ENCODE measurements at places on chromosomes 13 and 19.
A peak's percentile ranks its signal among the peaks of the same experiment; 100 is the strongest.

- no peak for DNase-seq
Observed at GRCh38 chr13:109809216-109809932, 23.0 kb upstream of the IRS2 start.

DNA sequence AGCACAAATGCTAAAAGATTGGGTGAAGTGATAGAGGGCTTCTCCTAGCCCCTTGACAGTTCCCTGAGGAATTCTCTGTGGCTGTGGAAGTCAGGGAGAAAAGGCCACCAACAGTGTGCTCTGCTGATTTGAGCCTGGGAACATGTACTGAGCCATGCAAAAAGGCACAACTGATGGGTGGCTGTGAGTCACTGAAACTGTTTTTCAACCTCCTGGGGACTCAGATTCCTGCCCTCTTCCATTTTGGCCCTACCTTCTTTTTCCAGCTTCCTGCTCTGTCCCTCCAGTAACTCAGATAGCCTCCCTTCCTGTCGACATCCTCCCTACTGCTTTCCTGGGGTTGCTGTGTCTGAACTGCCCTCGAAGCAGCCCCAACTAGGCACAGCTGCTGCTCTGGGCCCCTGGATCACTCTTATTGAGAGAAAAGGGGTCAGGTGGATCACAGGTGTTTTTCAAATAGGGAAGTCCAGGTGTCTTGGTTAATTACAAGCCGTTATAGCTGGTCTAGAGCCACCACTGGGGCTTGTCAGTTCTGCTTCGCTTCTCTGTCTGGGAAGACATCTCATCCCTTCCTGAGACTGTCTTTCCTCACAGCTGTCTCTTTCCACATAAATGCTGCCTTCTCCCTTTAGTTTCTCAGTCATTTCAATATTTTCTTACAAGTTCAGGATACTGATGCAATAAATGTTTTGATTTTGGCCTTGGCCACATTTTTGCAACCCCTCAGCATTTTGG, 13.7 kb downstream of the FAM124A start:
- DNase-seq = no peak

DNA sequence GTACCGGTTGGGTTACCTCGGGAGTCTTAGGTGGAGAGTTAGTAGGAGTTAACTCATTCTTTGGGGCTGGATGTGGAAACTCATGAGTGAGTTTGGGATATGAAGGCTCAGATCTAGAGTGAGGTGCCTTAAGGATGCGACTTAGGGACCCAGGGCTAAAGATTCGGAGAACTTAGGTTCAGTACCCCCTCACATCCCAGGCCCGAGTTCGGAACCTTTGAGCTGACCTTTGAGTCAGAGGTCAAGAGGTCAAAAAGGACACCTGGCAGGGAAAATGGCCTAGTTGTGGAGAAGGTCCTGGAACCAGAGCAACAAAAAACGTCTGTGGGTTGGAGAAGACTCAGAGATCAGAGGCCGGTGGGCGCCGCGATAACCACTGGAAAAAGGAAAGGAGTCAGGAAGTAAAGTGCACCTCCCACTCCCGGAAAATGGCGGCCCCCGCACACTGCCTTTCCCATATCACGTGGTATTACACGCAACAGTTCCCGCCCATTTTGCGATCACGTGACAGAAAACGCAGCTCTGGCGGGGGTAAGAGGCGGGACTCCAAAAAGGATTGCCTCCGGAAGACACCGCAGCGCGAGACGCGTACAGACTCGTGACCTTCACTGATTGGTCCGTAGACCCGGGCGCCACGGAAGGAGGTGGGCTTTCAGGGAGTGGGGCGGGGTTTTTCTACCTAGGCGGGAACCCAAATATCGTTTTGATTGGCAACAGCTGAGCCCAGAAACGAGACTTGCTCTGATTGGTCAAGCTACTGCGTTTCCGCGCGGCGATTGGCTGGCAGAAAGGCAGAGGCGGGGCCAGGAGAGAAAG, at the start of gene ACTMAP:
TSS of gene ACTMAP (minus strand) at position 420 of the 816 bp plus-strand sequence. CDS start 674 bp downstream, outside the sequence.
- DNase-seq = peak; percentile 100

DNA sequence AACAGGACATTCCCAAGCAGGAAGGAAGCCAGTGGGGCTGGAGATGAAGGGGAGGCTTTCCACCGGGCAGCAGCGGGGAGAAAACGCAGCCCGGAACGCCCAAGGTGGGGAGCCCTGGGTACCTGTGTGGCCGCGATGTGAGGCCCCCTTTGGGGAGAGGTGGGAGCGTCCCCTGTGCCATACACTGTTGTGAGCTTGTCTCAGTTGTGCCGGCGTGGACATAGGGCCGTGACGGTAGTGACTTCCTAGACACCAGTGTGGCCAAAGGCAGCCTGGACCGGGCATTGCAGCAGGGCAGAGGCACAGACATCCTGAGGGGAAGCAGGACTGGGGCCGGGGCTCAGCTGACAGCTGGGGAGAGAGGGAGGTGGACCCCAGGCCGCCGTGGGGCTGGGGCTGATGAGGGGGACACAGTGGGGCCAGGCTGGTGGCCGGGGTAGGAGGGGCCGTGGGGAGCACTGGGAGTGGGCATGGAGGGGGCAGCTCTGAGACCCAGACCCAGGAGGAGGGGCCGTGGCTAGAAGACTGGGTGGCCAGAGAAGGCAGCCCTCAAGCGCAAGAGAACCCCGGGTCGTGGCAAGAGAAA, 38.5 kb upstream of the TFDP1 start:
- no peak for DNase-seq

DNA sequence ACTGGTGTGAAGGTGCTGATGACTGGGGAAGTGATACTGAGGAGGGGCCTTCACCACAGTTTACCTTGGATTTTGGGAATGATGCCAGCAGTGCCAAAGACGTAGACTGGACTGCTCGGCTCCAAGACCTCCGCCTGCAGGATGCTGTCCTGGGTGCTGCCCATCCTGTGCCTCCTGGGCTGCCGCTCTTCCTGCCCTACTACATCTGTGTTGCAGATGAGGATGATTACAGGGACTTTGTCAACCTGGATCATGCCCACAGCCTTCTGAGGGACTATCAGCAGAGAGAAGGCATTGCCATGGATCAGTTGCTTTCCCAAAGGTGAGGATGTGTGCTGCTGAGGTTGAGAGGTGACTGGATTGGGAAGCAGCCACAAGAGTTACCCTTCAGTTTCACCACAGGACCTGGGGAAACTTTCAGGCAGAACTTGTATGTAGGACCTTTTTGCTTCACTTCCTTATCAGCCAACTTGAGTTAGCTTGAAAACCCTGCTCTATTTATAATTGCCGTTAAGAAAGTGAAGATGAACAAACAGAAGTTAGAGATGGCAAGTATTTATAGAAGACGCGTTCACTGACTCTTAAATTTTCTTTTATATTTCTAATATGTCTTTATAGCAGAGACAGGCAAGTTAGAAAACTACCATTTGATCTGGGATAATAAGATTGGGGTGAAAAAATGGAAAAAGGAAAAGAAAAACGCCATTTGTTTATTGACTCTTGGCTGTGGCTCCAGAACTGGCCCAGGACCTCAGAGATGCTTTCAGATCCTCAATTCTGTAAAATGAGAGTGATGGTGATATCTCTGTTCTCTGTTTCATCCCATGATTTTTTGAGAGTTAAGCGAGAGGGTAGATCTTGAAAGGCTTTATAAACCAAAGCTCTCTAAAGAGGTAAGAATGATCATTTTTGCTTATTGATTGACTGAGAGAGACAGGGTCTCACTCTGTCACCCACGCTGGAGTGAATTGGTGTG, 5.3 kb downstream of the PDCD2L start:
- no peak for DNase-seq

DNA sequence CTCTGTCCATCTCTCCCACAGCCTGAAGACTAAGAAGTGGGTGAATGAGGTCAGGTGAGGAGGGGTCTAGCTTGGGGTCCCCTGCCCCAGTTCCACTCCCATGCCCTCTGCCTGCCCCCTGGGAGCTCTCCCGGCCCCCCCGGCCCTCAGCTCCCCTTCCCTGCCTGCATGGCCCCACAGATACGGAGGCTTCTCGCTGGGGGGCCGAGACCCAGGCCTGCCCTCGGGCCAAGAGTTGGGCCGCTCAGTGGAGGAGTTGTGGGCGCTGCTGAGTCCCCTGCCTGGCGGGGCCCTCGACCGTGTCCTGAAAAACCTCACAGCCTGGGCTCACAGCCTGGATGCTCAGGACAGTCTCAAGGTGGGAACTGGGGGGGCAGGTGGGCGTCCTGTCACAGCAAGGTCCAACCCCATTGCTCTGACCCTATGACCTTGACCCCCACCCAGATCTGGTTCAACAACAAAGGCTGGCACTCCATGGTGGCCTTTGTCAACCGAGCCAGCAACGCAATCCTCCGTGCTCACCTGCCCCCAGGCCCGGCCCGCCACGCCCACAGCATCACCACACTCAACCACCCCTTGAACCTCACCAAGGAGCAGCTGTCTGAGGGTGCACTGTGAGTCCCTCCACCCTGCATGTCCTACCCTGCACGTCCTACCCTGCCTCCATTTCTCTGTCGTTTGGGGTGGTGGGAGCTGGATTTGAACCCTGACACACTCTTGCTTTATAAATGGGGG, 10.9 kb upstream of the ARHGAP45 start:
- DNase-seq = no peak

DNA sequence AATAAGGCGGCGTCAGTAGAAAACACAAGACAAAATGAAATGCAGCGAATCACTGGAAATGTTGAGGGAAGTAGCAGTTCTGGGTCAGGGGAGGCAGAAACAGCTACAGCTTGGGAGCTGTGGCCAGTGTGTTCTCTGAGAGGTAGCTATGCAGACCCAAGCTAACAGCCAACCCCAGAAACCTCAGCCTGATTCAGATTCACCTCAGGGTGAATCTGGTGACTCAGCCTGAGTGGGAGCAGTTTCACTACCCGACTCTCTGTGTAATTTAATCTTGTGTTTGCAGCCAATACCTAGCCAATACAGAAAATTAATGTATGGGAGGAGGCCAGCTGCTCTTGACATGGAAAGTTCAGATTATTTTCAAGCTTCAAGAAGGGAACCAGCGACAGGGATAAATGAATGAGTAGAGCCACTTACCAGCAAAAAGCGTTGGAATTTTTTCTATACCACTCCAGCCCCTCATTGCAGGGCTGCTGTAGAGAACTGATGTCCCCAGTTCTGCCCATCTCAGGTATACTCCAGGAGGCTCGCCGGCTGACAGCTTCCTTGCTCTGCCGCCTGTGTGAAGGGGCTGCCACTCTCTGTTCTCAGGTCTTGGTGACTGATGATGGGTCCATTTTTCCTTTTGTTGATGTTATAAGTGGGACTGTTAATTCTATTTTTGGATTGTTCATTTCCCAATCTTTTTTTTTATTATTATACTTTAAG, 8.9 kb downstream of the IGFL3 start:
- peak; percentile 65 for DNase-seq

DNA sequence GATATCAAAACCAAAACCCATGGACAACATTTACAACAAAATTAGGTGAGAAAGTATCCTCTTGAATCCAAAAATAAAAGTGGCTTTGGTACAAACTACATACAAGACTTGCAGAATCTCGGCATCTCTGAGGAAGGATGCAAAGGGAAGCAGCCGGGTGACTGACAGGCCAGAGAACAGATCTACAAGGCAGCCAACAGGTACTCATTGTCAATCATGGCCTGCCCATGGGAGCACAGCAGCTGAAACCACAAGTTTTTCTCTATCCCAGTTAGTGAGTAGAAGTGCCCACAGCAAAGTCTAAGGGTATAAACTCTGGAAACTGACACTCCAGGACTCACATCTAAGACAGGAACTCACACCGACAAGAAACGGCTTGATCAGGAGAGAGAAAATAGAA, 74.5 kb downstream of the TBC1D4 start:
- DNase-seq = no peak

- DNase-seq = no peak
Observed at GRCh38 chr13:69280399-69280798, 827.2 kb upstream of the ATXN8OS start.

DNA sequence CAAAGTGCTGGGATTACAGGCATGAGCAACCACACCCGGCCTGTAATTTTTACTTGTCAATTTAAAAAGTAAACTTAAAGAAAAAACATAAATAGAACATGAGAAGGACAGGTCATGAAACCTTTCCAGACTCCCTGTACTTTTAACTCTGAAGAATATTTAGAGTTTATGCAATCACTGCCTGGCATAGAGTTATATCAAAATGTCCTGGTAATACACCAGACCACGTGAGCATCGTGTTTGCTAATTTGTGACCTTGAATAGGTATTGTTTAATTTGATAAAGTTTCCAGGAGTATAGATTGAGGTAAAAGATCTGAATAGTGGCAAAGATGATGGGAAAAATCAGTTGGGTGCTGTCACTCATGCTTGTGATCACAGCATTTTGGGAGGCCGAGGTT, 81.2 kb upstream of the RNF113B start:
- DNase-seq = no peak

- peak; percentile 73 for DNase-seq
Observed at GRCh38 chr19:4768934-4769777, 22.4 kb upstream of the FEM1A start.

DNA sequence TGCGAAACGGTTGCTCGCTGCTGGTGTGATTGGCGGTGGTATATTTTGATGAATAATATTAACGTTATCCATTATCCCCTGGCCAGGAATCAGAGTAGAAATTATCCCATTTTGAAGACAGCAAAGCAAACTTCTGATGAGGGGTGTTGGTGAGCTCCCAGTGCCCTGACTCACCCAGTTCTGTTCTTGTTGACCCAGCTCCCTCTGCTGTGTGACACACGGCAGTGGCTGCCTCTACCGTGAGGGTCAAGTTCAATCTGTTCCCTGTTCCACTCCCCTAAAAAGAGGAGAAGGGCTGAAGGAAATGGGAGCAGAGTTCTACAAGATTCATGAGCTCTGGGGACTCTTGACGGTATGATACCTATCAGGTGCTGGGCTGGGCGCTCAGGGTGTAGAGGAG, 2.0 kb downstream of the CAMSAP3 start:
- no peak for DNase-seq

DNA sequence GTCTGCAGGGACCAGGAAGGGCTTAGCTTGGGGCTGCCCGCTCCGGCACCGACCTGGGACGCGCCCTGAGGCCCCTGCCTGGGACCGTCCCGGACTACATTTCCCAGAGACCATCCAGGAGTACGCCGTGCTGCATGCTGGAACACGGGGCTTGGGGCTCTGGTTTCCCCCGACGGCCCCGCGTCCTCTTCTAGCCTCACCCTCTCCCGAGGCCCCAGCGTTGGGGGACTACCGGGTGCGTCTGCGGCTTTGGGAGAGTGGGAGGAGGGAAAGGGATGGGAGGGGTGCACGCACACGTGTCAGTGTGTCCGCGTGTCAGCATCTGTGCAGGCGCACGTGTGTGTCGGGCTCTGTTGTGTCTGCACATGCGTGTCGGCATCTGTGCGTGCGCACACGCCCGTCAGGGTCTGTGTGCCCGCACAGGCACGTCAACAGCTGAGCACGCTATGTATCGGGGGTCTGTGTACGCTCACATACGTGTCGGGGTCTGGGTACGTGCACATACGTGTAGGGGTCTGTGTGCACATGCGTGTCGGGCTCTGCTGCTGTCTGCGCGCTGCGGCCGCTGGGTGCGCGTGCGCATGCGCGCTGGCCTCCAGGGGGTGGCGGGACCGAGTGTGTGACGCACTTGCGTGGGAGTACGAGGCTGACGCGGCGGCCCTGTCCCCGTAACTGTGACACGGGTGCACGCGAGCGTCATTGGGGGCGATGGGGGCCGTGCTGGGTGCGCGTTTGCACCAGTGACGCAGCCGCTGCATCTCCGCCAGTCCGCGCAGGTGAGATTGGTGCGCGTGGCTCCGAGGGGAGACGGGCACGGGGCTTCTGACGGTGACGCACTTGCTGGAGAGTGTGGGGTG, at the start of gene ZNF331:
TSS of gene ZNF331 (plus strand) at position 625 of the 857 bp plus-strand sequence. CDS start 31,232 bp downstream, outside the sequence.
- DNase-seq = peak; percentile 82

- DNase-seq = peak; percentile 37
Observed at GRCh38 chr19:48975947-48976847, 11.1 kb downstream of the FTL start.
